ENCODE measurements at places on chromosomes 4 and X. TPM values are rescaled to one million over a fixed set of nuclear protein-coding genes. Genes with fewer than 3 reads are reported as not detected.

DNA sequence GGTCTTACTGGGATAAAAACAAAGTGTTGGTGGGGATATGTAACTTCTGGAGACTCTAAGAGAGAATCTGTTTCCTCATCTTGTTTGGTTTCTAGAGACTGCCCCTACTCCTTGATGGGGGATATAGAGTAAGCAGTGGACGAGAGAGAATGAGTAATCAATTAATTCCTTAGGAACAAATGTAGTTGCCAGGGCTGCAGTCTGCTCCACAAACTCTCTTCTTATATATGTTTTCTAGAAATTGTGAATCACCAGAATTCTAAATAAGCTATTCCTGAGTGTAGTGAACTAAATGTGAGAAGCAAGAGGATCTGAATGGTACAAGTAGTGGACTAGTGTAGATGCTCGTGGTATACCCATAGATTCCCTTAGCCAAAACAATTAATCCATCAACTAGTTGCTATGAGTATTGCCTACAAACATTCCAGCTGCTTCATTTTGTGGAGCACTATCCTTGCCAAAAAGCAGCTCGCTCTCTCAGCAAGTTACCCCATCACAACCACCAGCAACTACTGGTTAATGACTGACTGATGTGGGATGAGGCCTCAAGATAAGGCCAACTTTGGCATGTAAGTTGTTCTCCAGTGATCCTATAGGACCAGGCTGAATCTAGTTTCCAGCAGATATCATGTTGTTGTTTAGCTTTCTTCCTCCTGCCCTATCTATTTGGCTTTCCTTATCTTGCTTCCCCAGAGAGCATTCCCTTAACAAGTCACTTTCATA is 273.0 kb downstream of the SLC7A11 start:
- no peak for DNase-seq

GRCh38 chr4:167000141-167000852 is 234.0 kb downstream of the SPOCK3 start:
- DNase-seq, result peak; percentile 35

DNA sequence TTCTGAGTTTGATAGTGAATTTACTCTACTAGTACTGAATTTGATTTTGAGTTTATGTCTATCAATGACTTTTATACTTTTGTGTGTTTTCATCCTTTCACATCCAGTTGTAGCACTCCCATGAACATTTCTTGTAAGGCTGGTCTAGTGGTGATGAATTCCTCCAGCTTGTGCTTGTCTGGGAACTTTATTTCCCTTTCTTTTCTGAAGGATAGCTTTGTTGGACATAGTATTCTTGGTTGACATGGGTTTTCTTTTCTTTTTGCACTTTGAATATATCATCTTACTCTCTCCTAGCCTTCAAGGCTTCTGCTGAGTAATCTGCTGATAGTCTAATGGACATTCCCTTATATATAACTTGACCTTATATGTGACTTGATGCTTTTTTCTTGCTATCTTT is 32.5 kb upstream of the IL2 start:
- DNase-seq, result no peak

- no peak for DNase-seq
Observed at GRCh38 chrX:7090641-7091040, 56.9 kb upstream of the STS start.

DNA sequence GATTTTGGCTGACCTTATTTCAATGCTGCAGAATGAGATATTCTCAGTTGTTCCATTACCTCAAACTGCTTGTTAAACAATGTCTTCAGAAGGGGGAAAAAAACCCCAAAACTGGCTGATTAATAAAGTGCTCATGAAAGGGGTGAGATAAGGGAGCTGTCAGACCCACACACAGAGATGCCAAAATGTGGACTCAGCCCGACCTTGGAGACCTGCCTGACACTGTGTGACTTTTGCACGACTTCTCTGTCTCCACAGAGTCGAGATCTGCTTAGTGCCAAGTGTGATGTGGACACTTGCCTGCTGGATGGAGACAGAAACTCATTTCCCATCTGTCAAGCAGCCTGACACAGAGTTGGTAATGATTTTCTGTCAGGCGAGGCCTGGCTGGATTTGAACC is 31.5 kb downstream of the REELD1 start:
- DNase-seq, result no peak

Gene BRCC3
- 20.9 TPM for total RNA-seq

DNA sequence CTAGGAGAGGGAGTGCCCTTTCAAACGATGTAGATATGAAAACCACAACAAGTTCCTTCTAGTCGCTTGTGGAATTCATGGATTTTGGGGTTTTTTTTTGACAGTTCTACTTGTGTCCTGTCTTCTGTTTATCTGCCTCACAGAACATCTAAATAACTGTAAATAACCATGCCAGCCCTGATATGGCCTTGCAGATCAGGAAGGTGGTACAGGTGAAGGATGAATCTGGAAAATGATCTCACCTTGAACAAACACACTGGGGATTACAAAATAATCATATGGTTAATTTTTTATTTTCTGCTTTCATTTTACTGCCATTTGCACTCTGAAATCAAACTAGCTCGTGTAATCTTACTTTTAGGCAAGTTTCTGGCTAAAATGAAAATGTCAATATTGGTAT is 37.2 kb downstream of the GPR82 start:
- DNase-seq, result no peak

Gene XG
- not detected for total RNA-seq

- no peak for DNase-seq
Observed at GRCh38 chr4:145824463-145824862, 114.2 kb downstream of the ZNF827 start.

DNA sequence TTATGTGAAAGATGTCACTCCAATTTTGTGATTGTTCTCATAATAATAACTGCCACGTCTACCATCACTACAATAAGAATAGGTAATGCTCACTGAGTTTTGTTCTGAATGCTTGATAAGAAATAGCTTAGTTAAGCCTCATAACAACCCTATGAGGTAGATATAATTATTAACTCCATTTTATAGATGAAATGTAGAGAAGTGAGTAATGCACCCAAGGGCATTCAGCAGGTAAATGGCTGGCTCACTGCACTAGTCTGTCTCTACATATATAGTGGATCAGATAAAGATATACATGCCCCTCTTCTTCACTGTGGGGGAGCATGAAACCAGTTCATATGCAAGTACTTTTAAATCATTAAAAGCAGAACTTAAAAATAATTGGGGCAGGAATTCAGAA is 65.8 kb upstream of the SLC4A4 start:
- DNase-seq, result no peak

DNA sequence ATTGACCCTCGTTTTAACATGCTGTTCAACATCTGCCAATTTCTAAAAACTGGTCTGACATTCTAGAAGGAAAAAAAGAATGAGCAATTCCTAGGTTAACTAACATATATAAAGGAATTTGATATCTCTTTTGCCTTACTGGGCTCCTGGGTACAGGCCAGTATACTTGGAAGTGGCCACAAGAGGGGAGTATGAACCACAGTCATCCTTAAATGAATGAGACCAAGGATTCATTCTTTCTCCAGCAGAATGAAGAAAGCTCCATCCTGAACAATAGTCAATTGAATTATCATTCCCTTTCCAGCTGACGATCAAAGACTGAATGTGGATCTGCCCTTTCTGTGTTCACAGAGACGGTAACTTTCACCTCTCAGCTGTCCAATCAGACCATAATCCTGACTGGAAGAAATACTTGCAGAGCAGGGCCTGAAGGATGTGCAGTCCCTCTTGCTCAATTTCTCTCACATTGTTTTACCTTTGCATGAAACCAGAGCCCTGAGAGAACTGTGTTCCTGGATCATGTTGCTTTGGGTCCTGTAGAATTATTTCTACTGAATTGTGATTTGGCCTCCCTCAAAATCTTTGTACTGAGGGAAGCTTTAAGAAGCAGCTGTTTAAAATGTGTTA is 14.8 kb upstream of the SPARCL1 start:
- peak; percentile 46 for DNase-seq

GRCh38 chrX:63475200-63475599 is 124.1 kb upstream of the SPIN4 start:
- no peak for DNase-seq

Gene EXOC1L
- total RNA-seq, result not detected

GRCh38 chr4:109979920-109980717 is 67.4 kb downstream of the EGF start:
- DNase-seq, result peak; percentile 77

Gene TRIM61
- total RNA-seq, result not detected

Gene MAGEB10
- total RNA-seq, result not detected

Gene SPP1
- 130 TPM for total RNA-seq

Gene GPR82
- not detected for total RNA-seq

Gene IGSF1
- not detected for total RNA-seq

Gene RHOXF1
- total RNA-seq, result not detected

DNA sequence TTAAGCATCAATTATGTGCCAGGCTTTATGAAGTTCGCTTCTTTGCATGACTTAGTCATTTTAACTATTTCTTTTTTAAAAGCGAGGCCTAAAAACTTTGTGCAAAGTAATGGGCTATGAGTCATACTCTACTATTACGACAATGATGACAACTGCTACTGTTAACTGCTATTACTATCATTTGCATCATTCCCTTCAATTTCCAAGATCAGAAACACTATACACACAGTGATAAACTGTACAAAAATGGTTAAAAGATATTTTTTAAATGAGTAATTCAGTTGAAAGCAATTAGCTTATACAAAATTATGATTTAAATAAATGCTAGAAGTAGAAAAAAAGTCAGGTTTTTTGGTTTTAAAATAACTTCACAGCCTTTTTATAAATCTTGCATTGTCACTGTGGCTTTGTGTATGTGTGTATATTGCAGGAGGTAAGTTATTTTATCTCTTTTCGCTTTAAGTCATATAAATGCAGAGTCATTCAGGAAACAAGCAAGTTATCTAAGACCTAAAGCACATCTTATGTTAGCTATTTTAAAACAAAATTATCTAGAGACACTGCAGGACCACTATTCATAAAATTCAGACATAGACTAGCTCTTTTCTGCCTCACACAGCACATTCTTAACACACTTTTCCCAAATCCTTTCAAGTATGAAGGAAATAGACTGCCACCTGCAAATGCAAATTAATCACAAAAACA is 18.5 kb upstream of the CXCL3 start:
- peak; percentile 51 for DNase-seq

DNA sequence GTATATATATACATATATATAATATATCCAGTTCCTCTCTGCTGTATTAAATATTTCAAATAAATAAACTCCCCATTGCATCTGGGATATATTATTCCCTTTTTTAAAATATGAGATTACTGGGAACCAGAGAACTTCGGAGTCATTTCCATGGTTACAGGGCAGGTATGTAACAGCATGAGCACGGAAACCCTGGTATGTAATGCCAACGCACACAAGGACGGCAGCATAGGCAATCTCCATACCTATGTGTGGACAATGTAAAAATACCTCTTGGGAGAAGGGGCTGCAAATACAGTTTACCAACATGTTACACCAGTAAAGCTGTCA is 62.8 kb downstream of the NUDT10 start:
- no peak for DNase-seq

Gene FABP2
- total RNA-seq, result not detected

GRCh38 chrX:38515291-38515690 is 46.1 kb upstream of the TSPAN7 start:
- DNase-seq, result no peak

DNA sequence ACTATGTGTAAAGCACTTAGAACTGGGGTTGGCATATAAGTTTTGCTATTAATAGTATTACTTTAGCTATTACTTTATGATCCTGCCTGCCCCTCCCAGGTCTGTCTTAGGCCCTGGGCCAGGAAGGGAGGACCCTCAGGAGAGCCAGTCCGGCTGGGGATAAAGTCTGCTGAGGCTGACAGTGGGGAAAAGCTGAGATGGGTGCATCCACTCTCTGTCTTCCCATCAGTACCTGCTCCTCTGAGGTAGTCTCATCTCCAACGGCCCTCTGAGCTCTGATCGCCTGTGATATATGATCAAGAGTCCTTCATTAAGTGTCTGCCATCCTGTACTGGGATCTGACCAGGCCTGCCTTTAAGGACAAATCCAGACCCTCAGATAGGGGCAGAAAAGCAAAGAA is 156.5 kb upstream of the PJA1 start:
- DNase-seq, result no peak

GRCh38 chrX:40081679-40082068 is 16.1 kb downstream of the BCOR start:
- DNase-seq, result no peak

- no peak for DNase-seq
Observed at GRCh38 chrX:122115604-122116003, 1068.2 kb downstream of the GLUD2 start.

Gene TMEM35A
- total RNA-seq, result not detected

Gene PPEF1
- total RNA-seq, result not detected

Gene CA5B
- total RNA-seq, result 5.7 TPM

DNA sequence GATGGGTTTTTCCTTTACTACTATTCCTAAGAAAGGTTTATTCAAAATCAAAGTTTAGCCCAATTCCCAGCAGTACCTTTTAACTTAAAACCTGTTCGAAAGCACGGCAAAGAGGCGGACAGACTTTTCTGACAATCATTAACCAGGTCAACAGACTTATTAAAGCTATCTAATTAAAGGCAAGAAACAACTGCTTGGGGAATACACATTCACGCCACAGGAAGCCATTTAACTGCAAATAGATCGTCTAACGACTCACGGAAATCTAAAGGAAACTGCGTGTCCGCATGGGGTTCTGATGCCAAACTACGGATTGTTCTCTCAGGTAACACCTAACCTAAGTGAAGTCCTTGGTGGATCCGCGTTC is 663 bp upstream of the USP53 start:
- no peak for DNase-seq

GRCh38 chr4:75630174-75630936 is at the start of gene CDKL2:
Gene CDKL2, minus strand, starts transcription at chr4:75630528. Its CDS starts 4,540 bp downstream, at chr4:75625988.
- DNase-seq, result no peak

DNA sequence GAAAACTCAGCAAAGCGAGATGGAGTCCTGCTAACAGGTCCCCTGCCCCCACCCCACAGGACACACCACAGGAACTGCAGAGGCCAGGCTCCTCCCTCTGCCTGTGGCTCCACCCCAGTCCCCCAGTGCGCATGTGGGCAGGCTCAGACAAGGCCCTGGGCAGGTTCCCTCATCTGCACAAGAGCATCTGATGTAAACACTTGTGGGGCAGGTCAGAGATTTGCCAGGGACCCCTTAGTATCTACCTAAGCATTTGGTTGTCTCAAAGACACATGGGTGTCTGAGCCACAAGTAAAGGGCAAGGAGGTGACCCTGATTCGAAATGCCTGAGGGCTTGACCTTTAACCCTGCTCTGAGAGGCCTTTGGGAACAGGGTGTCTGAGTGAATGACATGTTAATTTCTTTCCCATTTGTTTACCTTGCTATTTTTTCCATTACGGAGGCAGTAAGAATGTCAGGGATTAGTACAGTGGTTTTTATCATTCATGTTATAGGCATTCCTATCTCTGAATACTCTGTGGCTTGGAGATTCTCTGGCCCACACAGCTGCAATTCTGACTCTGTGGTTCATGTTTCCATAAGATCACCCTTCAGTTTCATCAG is 85.3 kb downstream of the ZNF518B start:
- DNase-seq, result no peak

Gene P2RY10
- total RNA-seq, result not detected

- no peak for DNase-seq
Observed at GRCh38 chrX:100944601-100945000, 15.9 kb upstream of the XKRX start.

DNA sequence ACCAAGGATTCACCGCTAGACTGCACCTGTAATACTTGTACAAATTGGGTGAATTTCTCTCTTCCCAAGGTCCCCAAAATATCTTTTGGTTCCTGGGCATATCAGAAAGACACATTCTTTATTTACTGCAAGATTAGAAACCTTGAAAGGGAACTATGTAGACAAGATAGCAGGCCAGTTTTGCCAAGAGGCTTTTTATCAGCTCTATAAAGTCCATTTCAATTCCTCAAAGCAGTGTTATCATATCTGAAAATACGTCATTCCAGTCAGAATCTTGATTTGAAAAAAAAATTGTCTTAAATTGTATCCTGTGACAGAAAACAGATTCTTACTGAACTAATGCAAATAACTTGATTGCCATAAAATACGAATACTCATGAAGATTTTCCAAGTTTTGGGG is 37.0 kb upstream of the NSG1 start:
- DNase-seq, result no peak
